CD4-positive, alpha-beta T cell treated with Interleukin-6 for 4 hours (primary cell): ENCODE measurements at places on chromosomes 4 and X.

GRCh38 chr4:75344915-75345314 lies 169.3 kb downstream of the RCHY1 start:
- DNase-seq = no peak

DNA sequence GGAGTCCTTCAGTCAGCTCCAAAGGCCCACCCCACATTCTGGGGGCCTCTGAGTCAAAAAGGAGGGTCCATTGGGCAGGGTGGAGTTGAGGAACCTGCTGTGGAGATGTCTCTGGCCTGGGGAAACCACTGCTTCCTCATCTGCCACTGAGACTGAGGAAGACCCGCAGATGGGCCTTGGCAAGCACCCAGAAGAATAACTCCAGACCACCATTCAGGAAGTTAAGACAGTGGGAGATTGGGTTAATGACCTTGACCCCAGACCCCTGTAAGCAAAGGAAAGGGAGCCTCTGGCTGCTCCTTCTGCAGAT lies 8.1 kb upstream of the HSD17B10 start:
- no peak for DNase-seq

- no peak for DNase-seq
Measured at GRCh38 chrX:110086916-110087484, 84.1 kb downstream of the TMEM164 start.

DNA sequence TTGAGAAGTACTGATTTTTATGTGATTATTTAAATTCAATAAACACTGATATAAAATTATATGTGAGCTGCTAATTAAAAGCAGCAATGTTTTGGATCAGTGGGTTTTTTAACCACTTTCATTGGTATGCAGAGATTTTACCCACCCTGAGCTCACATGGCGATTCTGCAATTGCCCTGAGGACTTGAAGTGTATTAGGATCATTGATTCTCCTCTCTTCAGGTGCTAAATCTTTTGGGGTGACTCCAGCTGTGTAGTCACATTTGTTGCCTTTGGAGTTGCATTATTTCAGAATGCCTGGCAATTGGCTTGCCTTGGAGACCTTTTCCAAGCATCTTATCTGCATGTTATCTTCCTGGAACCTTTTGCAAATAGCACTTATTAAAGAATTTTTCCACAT lies 51.3 kb downstream of the UGT8 start:
- DNase-seq = no peak

DNA sequence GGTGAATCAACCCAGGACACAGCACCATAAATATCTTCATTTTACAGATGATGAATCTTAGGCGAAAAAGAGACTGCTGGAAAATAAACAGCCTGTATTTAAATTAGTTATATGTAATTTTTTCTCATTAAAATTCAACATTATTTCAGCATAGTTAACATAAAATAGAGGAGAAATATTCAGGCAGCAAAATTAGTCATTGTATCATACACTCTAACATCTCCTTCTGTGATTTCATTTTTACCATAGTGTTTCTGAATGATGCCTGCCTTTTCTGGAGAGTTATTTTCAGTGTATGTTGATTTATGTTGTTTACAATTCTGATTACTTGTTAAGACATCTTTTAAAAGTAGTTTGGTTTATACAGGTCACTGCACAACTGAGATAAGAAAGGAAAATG lies 82.3 kb upstream of the KCNIP4 start:
- no peak for DNase-seq

DNA sequence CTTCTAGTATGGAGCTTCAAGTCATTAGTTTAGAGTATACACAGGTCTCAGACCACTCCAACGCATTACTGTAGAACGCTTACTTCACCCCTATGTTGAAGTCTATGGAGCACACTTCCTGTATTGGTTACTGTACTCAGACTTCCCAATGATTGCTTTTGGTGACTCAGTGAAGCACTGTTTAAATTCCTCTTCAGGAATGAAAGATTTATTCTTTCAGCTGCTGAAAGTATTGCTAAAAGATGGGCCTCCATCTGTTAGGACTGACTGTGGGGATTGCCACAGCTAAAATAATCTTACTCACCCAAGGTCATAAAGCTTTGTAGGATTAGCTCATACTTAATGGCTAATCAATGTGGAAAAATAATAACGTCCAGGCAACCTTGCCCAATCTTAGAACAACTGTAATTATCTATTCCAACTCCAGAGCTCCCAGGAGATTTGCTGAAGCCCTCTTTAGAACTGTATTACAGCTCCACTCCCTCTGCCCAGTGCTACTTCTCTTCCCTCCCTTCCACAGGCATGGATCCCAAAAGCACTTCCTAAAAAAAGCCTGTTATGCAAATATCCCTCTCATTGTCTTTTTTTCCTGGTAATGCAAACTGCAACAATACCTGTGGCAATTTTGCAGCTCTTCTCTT lies 281.9 kb upstream of the HS3ST1 start:
- DNase-seq = no peak

DNA sequence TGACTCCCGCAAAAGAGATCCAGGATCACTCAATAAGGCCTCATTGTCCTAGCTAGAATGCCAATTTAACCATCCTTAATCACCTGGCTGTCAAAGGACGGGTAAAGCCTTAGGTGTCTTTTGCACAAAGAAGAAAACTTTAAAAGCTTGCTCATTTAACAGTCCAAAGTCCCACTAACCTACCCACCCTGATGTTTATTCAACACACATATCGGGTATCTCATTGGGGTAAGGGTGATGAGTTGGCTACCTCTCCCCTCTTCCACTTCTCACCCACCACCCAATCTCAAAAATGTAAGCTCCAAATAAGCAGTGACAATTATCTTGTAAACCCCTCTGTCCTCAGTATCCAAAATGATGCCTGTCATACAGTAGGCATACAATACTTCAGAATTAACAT lies 988 bp upstream of the SRD5A3 start:
- no peak for DNase-seq
